ENCODE measurements at places on chromosomes 1 and 21.

- no peak for DNase-seq
These were observed 13.5 kb downstream of the KCNQ4 start for GRCh38 chr1:40796939-40797667.

DNA sequence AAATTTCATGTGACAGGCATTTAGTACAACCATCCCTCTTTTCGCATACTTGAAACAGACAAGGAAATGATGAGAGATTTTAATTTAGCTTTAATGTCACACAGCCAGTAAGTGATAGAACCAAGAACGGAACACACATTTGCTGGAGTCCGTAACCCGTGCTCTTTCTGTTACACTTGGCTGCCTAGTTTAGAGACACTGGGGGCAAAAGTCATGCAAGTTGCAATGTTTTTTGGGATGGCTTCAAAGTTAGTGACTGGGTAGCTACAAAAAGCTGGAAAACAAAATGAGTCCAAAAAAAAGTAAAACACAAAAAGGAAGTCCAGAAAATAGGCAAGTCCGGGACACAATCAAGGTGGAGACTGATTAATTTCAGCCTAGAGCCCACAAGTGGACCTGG is 5.9 kb downstream of the NID1 start:
- no peak for DNase-seq

DNA sequence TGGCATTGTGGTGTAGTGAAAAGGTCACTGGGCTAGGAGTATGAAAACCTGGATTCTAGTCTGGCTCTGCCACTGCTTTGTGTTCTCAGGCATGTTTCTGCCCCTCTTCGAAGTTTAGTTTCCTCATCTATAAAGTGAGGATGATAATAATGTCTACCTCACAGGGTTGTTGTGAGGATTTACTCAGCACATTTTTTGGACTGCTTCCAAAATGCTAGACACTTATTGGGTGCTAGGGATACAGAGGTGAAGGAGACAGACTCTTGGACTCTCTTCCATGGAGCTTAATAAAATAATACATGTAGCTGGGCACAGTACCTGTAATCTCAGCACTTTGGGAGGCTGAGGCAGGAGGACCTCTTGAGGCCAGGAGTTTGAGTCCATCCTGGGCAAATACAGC is 3.6 kb downstream of the KIF2C start:
- peak; percentile 41 for DNase-seq

GRCh38 chr1:98027103-98027705 is 106.4 kb upstream of the DPYD start:
- no peak for DNase-seq

GRCh38 chr1:68620571-68620970 is 123.7 kb upstream of the DEPDC1 start:
- DNase-seq, result no peak

- no peak for DNase-seq
These were observed 70.4 kb downstream of the MRPS6 start for GRCh38 chr21:34143685-34144182.

- peak; percentile 80 for DNase-seq
These were observed 11.4 kb downstream of the FAM229A start for GRCh38 chr1:32350785-32351398.

GRCh38 chr1:19737104-19737825 is 62.5 kb downstream of the TMCO4 start:
- no peak for DNase-seq

- DNase-seq, result no peak
These were observed 296.0 kb upstream of the ST6GALNAC5 start for GRCh38 chr1:76571248-76571647.

- DNase-seq, result no peak
These were observed 175.2 kb downstream of the DSCAM start for GRCh38 chr21:40671716-40672115.

GRCh38 chr1:74522148-74522547 is 9.7 kb upstream of the LRRC53 start:
- no peak for DNase-seq

DNA sequence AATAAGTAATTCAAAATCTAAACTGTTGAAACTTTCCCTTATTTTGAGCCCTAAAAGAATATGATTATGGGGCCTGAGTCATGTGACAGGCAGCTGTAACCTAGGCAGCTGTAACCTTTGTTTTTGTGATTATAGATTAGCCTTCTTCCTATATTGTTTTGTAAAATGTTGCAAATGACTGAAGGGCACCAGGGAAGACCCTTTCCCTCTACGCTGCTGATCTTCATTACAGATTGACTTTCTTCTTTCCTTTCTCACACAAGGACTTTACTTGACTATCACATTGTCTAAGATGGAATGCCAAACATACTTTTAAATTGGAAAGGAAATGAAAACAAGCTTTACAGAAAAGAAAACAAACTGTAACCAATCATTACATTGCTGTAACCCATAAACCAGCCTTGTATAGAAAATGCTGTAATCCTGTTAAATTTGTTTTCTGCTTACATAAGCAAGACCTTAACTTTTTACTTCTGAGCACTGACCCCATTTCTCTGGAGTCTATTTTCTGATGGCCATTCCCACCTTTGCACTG is 242.2 kb downstream of the RGS7 start:
- no peak for DNase-seq

DNA sequence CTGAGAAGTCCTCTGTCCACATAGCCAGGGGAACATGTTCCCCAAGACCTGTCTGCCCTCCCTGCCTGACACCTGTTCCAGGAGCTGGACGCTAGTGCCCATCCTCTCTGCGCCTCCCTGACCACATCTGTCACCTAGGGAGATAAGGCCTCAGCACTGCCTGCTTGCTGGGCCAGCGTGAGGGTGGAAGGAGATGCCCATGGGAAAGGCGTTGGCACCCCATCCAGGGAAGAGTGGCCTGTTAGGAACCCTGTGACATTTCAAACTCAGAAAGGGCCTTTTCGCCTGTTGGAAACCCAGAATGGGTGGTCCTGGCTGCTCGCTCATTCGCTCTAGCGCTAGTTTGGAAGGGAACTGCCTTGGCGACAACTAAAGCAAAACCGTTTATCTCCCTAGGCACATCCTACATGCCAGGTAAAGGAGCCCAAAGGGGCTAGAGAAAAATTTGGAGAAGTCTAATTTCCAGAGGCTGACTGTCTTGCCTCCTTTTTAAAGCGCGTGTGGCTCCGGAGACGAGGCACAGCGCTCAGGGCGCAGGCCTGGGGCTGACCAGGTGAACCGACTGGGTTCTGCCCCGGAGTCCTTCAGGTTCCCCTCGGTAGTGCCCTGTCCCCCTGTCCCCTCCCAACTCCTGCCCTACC is 410 bp downstream of the ACTA1 start:
- no peak for DNase-seq

DNA sequence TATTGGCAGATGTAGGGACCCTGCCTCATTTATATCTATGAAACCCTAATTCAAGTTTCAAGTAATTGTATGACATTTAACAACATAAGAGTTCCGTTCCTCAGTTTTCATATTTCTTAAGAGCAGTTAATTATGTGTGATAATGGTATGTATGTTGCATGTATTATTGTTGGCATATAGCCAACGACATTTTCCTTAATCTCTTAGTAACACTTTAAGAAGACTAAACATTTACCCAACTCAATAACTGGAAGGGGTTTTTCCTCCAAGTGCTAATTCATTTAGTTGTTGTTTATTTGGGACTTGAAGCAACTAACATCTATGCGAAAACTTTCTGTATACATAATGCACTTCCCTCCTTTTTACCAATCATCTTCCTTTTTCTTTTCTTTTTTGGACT is 1.5 kb upstream of the RALGPS2 start:
- peak; percentile 35 for DNase-seq

- no peak for DNase-seq
These were observed 42.0 kb upstream of the CD34 start for GRCh38 chr1:207952617-207953542.

DNA sequence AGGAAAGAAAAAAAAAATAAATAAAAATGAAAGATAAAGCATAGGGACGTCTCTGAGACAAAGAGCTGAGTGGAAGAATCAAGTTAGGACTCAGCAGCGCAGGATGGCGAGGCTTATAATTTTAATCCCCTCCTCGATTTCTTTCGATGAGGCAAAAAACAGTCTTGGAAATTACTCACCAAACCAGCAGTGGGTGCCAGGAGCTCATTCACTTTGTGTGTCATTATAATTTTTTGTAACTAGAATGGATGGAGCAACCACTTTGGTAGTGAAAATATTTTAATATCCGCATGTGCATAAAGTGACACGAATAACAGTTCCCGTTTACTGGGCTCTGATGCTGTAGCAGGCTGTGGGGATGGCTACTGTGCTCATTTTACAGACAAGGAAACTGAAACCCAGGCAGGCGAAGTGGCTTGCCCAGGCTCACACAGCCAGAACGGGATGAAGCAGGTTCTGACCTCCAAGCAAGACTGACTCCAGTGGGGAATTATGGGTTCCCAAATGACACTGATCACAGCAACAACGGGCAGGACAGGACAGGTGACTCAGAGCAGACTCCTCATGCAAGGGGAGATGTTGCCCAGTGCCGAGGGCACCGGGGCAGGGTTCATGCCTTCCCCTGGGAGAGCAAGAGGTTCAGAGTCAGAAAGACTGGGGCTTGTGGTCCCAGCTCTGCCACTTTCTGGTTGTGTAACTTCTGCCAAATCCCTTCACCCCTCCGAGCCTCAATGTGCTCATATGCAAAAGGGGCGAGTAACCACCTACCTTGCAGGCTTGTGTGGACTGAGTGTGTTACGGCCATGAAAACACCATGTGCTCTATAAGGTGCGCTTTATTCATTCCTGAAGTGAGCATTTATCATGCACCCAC is 63.6 kb downstream of the RUNX3 start:
- no peak for DNase-seq

GRCh38 chr1:12031039-12031980 is 12.0 kb downstream of the MIIP start:
- peak; percentile 77 for DNase-seq

GRCh38 chr1:76106719-76107235 is 32.2 kb downstream of the ST6GALNAC3 start:
- DNase-seq, result no peak

DNA sequence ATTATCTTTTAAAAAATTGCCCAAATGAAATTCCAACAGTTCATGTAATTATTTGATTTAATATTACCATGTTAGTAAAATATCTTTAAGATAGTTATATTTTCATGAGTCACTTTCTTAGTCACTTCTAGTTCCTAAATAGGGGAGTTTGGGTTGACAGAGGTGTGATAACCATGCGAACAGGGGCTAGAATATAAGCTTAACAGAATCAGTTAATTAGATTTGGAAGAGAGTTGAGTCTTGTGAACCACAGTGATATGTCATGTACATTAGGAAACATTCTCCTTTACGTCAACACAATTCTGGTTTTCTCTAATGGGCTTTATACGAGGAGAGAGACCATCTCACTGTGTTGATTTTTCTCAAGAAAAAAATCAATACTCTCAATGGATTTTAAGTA is 64.8 kb upstream of the ZNF281 start:
- DNase-seq, result no peak

GRCh38 chr1:48792961-48793360 is 16.3 kb upstream of the BEND5 start:
- no peak for DNase-seq

DNA sequence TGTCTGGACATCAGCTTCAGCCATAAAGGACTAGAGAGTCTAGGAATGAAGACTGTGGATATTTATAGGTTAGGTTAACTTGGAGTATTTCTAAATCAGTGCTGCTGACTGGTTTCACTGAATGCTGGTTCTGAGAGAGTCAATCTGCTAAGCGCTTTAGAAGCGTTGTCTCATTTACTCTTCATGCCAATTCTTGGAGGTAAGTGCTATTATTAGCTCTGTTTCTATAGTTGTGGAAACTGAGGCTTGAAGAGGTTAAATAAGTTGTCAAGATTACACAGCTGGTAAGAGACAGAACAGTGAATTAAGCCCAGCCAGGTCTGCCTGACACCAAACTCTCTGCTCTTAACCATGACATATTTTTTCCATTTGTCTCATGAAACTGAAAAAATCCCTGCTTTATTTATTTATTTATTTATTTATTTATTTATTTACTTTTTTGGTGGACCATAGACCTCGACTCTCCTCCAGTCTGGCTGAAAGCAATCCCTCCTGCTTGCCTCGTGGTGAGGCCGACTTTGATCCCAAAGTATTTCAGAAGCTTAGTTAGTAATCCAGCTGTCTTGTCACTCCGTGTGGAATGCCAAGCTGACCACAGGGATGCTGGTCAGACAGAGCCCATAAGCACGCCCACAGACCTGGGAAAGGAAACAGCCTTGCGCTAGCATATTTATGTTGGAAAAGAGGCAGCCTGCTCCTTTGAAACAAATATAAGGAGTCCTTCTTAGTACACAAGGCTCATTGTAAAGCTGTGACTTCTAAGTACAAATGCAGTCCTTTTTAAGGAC is 16.9 kb downstream of the NTMT2 start:
- no peak for DNase-seq

GRCh38 chr1:58721247-58721820 is 21.5 kb upstream of the MYSM1 start:
- no peak for DNase-seq

DNA sequence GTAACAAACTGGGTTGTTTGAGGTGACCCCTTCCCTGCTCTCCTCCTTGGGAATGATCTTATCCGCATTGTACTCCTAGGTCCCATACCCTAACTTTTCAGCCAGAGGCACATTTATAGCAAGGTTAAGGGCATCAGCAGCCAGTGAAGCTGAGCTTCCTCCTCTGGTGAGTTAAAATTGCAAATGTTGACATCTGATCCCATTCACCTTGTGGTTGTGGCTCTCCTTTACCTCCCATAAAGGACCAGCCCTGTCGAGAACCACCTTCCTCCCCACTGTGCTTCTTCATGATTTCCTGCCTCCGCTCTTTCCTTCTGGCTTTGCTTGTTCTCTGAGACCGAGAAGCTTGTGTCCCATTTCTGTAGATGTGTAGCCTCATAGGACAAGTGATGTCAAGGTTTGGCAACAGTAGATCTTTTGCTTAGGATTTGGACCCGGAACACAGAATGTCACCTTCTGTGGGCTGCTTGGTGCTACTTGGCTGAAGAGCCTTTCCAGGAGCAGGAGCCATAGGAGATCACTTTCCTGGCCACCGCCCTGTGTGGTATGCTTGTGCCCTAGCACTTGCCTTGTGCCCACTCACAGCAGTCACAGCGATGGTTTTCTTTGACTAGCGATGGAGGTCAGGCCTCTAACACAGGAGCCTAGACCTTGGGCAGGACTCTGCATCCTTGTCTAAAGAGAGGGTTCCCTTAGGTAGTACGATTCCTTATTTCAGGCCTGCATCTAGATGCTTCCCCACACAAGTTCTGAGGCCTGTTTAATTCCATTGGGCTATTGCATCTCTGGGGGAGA is 18.8 kb downstream of the SZRD1 start:
- DNase-seq, result no peak

All from hematopoietic multipotent progenitor cell treated with erythropoietin and hydrocortisone succinate and interleukin-3 and kit ligand, for 15 days (in vitro differentiated cells).